ENCODE measurements at places on chromosomes 11 and 22.

- DNase-seq, result no peak
These were observed 41.7 kb downstream of the C11orf58 start for GRCh38 chr11:16780146-16780545.

DNA sequence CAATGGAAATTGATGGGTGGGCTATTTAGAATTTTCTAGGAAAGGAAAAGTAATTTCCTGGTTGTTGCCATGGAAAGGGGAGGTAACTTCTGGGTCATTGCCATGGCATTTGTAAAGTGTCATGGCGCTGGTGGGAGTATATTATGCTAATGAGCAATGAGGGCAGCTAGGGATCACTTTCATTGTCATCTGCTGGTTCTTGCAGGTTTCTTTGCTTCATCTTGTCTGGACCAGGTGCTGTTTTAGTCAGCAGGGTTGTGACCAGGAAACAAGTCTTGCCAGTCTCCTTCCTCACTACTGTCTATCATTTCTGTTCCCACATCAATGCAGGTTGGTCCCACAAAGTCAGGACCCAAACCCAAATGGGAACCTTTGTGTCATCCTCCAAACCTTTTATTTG is 237.6 kb upstream of the C11orf87 start:
- DNase-seq, result no peak

- no peak for DNase-seq
These were observed 59.9 kb downstream of the FAM168A start for GRCh38 chr11:73537969-73538368.

DNA sequence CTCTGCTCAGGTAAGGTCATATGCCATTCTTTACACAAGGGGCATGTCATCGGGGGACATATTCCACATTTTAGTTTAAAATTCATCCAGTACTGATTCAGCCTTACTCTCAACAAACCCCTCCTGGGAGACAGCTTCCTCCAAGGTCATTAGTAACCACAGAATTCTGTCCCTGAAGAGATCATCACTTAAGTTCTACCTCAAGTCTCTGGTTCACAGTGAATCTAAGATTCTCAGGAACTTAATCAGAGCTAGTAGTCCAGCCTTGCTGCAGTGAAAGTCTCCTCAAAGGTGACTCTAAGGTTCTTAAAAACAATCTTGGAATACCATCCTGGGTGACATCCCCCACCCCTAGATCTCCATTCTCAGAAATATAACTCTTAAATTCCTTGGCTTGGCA is 18.9 kb upstream of the GDPD4 start:
- no peak for DNase-seq

DNA sequence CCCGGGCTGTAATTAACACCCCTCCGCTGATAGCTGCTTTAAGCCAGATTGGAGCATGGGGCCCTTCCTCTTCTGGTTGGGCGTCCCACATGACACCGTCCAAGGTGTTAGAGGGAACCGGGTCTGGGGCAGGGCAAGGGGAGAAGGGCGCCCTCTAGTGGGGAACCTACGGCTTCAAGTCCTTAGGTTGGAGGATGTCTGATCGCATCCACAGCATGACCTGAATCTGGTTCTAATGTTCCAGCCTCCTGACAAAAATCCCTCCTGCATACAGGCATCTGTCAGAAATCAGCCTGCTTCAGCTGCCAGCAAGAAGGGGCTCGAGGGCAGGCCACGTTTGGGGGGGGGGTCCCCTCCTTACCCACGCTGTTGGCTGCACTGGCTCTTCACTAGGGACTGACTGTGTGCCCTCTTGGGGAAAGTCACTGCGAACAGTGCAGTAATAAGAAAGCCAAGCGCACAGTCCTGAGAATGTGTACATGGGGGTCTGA is 94.2 kb upstream of the TBCEL start:
- no peak for DNase-seq

- DNase-seq, result no peak
These were observed 19.5 kb downstream of the CBX7 start for GRCh38 chr22:39132871-39133524.

GRCh38 chr11:100774132-100774531 is 87.0 kb downstream of the ARHGAP42 start:
- DNase-seq, result no peak

- DNase-seq, result no peak
These were observed at the start of gene IGF2 for GRCh38 chr11:2139123-2139521. Gene IGF2 (minus strand): TSS chr11:2139389. CDS start chr11:2135523, 3,866 bp downstream.

DNA sequence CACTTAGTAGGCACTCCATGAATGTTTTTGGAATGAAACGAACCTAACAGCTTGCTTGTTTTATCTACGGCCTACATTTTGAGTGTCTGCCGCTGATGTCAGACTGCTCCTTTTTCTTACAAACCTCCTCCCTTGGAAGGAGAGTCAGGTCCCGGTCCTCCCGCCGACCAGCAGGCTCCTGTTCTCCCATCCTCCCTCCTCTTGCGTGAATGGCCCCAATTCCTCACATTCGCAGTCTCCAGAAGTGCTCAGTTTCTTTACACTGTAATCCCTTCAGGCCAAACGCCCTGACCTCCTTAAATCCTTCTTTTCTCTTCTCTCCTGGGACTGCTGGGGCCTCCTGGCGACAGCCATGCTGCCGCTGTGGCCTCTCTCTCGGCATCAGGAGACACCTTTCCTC is 82.6 kb upstream of the CSNK2A3 start:
- no peak for DNase-seq

DNA sequence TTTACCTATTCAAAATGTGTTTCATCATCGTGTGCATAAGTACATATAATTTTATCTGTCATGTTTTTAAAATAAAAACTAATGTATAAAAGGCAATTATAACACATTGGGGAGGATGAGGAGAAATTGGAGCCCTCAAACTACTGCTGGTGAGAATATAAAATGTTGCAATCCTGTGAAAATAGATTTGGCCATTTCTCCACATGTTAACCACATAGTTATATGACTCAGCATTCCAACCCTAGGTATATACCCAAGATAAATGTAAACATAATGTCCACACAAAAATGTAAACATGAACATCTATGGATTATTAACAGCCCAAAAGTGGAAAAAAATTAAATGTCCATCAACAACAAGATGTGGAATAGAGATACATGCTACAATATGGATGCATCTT is 928.0 kb upstream of the FAT3 start:
- DNase-seq, result no peak

GRCh38 chr22:39448205-39449054 is 8.4 kb upstream of the MGAT3 start:
- DNase-seq, result no peak

GRCh38 chr22:19903031-19903430 is 38.5 kb upstream of the COMT start:
- DNase-seq, result no peak

- DNase-seq, result no peak
These were observed 35.1 kb upstream of the PRSS23 start for GRCh38 chr11:86765203-86765602.

Measured in DMS79 (cell line).